ENCODE measurements at places on chromosomes 2 and 18. TPM values are rescaled to one million over a fixed set of nuclear protein-coding genes. Genes with fewer than 3 reads are reported as not detected.

DNA sequence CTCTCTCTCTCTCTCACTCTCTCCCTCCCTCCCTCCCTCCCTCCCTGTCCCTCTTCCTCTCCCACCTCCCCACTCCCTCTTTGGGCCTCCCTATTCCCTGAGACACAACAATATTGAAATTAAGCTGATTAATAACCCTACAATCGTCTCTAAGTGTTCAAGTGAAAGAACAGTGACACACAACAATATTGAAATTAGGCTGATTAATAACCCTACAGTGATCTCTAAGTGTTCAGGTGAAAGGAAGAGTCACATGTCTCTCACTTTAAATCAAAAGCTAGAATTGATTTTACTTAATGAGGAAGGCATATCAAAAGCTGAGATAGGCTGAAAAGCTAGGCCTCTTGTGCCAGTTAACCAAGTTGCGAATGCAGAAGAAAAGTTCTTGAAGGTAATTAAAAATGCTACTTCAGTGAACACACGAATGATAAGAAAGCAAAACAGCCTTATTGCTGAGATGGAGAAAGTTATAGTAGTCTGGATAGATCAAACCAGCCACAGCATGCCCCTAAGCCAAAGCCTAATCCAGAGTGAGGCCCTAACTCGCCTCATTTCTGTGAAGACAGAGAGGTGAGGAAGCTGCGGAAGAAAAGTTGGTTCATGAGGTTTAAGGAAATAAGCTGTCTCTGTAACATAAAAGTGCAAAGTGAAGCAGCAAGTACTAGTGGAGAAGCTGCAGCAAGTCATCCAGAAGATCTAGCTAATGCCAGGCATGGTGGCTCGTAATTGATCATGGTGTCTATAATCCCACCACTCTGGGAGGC lies 21.3 kb downstream of the MALT1 start:
- no peak for DNase-seq
- H3K4me1 ChIP-seq = no peaks in the 10 kb centered on the region
- H3K27ac ChIP-seq = no peak overlapping the region
- H3K36me3 ChIP-seq = peaks cover 14% of the 10 kb centered on the region

- H3K4me1 ChIP-seq = no peaks in the 10 kb centered on the region
- no peak overlapping the region for H3K27ac ChIP-seq
- H3K4me3 ChIP-seq = no peak overlapping the region
- no peak for DNase-seq
- H3K36me3 ChIP-seq = no peaks in the 10 kb centered on the region
These were observed 24.3 kb downstream of the MRPS9 start for GRCh38 chr2:105062158-105062557.

- DNase-seq = no peak
- no peaks in the 10 kb centered on the region for H3K36me3 ChIP-seq
- no peaks in the 10 kb centered on the region for H3K4me1 ChIP-seq
- no peak overlapping the region for H3K27ac ChIP-seq
- no peaks in the 10 kb centered on the region for H3K27me3 ChIP-seq
- no peak overlapping the region for H3K4me3 ChIP-seq
These were observed 692.6 kb upstream of the TMEFF2 start for GRCh38 chr2:192887337-192887736.

The MC5R gene
- not detected for total RNA-seq

The HADHA gene
- total RNA-seq = 114 TPM

All from SJSA1 (cell line).